Stimulated activated CD8-positive, alpha-beta memory T cell treated with anti-CD3 and anti-CD28 coated beads, Interleukin-7, amount 100 ng/mL, for 1 hour (primary cell): ENCODE measurements at places on chromosomes 2 and 18.

DNA sequence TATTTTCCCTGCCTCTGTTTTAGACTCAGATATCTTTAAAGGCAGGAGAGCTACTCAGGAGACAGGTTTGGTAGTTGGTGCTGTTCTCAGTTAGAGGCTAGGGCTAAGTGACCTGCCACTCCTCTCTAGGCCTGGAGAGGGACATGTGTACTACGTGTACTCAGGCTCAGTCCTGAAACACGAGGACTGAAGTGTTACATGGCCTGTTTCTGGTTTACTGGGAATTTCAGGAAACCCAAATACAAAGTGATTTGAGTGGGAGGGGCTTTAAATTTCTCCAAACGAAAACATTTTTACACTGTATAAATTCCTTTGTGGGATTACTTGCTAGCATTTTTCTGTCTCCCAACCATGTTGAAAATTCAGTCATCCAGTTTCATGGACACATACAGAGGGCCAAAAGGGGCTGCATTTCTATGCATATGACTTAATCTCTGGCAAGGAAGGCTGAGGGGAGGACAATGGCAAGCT is 343.3 kb downstream of the CYP26B1 start:
- DNase-seq = no peak

DNA sequence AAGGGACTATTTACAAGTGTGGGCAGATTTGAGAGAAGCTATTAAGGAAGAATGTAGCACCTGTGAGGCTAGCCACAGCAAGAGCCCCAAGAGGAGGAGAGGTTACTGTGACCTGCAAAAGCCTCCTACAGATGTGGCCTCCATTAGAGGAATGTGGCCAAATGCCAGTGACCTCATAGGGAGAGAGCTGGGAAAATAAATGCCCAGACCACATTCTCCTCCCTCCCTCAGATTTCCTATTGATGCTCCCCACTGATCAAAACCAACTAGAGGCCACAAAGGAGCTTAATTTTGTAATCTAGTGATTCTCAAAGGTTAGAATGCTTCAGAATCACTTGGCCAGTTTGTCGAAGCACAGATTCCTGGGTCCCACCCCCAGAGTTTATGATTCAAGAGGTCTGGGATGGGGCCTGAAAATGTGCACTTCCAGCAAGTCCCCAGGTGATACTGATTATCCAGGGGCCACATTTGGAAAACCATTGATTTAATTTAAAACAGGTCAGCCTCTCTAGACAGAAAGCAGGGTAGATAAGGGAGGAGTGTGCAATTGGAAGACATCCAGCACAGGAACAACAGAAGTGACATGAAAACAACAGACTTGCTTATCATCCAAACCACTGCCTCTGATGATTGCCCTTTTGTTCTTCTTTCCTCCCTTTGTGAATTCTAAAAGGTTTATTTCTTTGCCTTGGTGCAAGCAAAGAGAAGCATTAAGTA is 61.2 kb upstream of the RBBP8 start:
- DNase-seq = no peak

DNA sequence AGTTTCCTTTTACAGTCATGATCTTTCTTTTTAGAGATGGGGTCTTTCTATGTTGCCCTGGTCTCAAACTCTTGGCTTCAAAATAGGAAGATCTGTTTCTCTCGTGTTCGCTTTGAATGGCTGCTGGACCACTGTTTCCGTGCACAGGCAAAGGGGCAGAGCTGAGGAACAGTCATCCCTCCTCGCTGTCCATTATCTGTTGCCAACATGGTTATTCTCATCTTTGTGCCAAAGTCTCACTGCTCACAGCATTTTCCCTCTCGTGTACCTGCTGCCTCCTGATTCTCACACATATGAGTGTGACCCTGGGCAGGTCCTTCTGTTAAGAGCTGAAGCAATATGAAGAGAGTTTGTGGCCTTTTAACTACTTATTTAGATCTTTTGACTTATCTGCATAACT is 28.0 kb upstream of the CCNYL1 start:
- no peak for DNase-seq

- DNase-seq = no peak
Measured at GRCh38 chr2:124888431-124888830, 863.3 kb downstream of the CNTNAP5 start.
